Epithelial cell of esophagus (primary cell): ENCODE measurements at places on chromosomes 5 and 9.

- DNase-seq = no peak
Observed at GRCh38 chr9:69215774-69216485, 41.9 kb downstream of the TJP2 start.

DNA sequence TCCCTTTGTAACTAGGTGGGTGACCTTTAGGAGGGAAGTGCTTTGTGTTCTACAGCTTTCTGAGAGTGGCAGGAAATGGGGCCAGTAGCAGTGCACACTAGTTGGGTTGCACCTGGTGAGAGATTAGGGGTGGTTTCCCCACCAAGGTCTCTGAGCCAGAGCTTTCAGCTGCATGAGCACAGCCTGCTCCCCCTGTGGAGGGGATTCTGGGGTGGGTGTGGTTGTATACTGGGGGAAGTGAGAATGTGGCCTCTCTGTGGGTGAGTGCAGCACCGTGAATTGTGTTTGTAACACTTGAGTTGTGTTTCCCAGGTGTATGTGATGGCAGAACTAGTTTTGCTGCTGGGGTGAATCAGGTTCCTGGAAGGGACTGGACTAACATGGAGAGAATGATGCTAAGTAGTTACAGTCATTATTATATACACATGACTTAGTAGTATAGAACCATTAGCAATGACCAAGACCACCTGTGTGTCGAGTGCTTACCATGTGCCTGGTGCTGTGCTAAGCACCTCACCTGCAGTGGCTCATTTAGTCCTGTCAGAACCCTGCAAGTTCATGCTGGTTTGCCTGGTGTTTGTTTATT lies 11.8 kb upstream of the CXXC5 start:
- peak; percentile 66 for DNase-seq

- no peak for DNase-seq
Observed at GRCh38 chr9:136865041-136865767, 904 bp downstream of the EDF1 start.

- DNase-seq = peak; percentile 25
Observed at GRCh38 chr9:89171693-89172092, 6.9 kb downstream of the SHC3 start.

DNA sequence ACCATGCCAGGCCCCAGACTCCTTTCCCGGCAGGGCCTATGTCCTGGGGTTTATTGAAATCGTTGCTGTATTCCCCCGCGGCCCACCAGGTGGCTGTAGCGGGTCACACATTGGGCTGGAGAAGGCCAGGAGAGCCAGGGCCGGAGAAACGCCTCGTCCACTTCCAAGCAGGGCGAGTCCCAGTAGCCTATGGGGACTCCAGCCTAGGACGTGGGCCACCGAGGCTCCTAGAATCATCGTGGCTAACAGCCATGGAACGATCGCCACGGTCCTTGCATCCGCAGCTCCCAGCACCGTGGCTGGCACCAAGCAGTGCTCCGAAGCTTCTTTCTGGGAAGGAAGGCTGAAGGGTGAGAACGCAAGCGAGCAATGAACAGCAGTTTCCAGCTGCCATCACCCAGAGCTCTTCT lies 87.7 kb downstream of the ENTREP1 start:
- DNase-seq = peak; percentile 35

GRCh38 chr9:26807161-26807560 lies 85.4 kb downstream of the CAAP1 start:
- DNase-seq = no peak

DNA sequence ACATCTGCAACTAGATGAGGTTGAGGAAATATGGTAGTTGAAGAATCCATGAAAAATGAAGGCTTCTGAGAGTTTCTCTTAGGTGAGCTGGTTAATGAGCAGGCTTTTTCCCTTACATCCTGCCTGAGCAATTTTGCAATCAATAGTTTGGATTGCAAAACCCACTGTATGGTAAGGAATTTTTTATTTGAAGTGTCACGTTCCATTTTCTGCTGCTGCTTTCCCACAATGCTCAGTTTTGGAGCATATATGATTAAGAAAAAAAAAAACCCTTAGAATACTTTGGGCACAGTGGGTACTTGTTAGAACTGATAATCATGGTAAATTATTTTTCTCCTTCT lies 144.2 kb downstream of the PCSK1 start:
- DNase-seq = peak; percentile 85

DNA sequence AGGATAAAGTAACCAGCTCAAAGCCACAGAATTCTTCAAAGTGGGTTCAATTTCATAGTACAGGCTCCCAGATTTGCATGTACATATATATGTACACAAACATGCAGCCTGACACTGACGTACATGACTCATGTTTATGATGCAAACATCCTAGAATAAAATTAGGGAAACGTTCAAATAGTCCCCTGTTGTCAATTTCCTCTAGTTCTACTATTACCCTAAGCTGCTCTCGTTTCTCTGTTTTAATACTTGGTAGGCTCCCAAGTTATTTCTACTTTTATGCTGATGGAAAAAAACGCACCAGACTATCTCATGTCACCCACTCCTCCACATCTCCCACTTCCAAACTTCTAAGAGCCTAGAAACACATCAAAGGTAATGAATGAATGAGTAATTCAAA lies 229.7 kb downstream of the EPB41L4A start:
- no peak for DNase-seq

DNA sequence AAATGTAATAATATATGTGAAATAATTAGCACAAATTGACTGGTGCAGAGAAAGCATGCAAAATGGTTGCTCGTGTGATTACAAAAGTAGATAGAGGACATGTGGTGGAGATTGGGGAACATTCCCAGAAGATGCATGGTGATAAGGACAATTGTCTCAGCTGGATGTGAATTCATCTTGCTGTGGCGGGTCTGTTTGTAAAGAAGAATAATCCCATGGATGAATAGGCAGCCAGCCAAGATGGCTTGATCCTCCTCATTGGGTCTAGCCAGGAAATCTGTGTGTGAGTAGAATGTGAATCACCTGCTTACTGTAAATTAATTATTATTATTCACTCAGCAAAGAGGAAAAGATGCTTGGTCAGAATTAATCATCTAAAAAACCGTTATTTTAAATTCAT lies 12.6 kb upstream of the DPYSL3 start:
- peak; percentile 83 for DNase-seq

DNA sequence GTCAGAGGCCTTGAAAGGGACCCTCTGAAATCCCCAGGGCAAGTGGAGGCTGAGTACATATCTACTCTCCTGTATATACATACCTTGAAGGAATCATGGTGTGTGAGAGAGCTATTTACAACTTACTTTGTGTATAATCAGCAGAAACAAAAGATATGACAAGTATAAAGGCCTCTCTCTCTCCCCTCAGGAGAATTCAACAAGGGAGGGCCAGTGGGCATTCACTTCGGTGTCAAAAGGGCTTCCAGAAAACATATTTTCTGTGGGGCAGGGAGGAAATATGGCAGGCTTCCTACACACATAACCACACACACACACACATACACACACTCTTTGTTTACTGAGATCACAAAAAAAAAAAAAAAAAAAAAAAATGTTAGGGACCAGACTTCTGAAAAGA lies 181.7 kb downstream of the BNC2 start:
- DNase-seq = no peak

DNA sequence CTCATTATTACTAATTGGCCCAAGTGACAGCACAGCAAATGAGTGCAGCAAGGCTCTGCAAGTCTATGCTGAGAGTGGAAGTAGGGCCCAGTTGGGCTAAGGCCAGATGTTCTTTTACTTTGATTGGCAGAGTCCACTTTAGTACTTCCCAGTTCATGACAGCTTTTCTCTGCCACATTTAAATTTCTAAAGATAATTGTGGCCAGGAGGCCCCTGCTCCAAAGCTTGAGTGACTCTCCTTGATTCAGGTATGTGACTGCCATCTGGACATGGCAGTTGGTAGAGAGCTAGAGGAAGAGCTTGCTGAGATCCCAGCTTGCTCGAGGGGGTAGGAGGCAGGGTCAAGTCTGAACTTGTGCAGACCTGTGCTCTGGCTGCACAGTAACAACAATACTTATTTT lies 154.1 kb downstream of the CARTPT start:
- peak; percentile 86 for DNase-seq

GRCh38 chr9:131590907-131591844 lies 45.9 kb downstream of the PRRT1B start:
- DNase-seq = peak; percentile 78

DNA sequence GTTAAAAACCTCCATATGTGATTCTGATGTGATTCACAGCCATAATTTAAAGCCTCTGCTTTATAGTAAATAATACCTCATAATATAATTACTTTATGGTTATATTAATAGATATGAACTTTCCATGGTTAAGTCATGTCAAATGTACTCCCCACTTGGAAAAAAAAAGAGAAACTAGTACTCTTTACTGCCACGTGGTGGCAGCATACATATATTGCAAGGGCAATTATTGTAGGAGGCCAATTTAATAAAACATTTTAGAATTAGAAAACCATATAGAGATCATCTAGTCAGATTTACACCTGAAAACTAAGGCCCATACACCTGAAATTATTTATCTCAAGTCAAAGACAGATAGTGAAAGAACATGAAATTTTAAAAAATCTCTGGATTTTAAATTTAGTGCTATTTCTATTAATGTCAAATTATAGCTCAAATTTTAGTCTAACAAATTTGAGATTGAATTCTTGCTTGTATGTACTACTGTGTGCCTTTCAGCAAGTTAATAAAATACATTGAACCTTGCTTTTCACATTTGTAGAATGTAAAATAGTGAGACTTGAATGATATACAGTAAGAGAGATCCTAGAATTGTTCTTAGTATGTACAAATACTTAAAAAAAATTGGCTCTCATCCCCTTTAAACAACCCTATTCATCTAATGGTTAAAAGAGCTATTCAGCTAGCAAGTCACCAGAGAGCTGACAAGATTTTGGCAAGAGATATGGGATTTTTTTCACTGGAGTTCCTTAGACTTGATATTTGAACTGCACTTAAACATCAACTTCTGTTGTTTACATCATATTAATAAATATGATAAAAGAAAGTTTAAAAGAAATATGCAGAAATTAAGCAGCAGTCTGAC lies 603.8 kb downstream of the TLE4 start:
- DNase-seq = peak; percentile 55

DNA sequence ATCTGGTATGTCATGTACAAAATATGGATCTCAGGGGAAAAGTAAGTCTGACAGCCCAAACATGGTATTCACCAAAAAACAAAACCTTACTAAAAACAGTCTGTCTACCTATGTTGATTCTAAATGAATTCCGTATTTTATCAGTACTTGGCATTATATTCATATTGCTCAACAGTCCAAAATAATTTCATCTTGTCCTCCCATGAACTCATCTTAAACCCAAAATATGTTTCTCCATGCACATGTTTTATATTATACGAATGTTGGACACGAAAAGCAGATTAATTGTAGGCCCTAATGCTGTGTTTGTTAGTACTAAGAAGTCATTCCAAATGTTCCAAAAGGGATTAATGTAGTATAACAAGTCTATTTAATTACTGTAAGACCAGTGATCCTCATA lies 20.1 kb downstream of the NFIB start:
- DNase-seq = no peak

DNA sequence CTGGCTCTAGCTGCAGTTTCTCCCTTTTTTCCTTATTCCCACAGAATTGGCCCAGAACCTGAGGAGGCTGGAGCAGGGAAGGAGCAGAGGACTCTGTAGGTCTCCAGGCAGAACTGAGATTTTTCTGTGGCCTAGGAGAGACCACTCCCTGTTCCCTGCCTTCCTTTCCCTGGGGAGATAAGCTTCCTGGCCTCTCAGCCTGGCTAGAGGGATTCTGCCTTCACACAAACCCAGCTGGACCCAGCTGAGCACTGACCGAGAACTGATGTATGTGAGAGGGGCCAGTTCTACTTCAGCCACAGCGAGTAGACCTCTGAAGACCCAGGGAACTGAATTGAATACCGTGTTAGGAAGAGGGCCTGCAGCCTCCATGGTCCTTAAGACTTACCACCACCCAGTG lies 48.0 kb downstream of the RUSC2 start:
- no peak for DNase-seq

DNA sequence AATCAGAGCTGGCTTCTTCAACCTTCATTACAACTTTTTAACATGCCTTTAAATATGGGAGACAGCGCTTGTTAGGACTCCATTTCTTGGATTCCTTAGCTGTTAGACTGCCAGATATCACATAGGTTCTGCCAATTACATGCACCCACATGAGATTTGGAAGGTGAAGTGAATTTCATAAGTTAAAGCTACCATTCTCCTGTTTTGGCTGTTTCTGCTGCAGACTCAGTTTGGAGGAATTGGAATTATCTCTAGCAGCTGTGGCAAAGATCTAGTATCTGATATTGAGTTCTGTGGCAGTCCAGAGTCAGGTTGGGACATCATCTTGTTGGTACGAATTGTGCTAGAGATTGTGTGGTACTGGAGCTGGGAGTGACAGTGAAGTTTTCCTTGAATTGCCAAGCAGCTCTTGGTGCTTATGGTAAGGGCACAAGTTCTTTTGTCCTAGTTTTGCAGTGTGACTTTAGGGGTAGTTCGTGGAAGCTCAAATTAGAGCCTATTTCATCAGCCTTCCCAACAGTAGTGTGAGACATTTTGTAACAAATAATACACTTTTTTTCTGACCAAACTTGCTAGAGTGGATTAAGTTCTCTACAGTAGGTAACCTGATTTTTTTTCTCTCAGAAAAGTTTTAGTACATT lies 9.1 kb upstream of the PJA2 start:
- no peak for DNase-seq

GRCh38 chr9:116849721-116850120 lies 162.6 kb downstream of the TRIM32 start:
- no peak for DNase-seq

DNA sequence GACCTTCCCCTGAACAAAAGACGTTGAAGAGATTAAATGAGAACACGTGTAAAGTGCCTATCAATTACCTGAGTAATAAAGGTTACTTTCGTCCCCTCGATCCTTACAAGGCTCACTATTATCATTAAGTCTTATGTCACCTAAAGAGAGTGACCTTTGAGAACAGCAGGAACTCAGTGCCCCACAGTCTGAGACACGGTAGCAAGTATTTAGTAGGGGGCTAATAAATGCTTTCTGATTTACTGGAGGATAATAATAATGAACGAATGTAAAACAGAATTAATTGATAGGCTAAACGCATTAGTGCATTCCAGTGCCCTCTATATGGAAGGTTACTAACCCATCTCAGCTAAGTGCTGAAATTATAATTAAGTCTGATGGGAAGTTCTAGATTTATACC lies 199.9 kb downstream of the FBXL17 start:
- DNase-seq = no peak

DNA sequence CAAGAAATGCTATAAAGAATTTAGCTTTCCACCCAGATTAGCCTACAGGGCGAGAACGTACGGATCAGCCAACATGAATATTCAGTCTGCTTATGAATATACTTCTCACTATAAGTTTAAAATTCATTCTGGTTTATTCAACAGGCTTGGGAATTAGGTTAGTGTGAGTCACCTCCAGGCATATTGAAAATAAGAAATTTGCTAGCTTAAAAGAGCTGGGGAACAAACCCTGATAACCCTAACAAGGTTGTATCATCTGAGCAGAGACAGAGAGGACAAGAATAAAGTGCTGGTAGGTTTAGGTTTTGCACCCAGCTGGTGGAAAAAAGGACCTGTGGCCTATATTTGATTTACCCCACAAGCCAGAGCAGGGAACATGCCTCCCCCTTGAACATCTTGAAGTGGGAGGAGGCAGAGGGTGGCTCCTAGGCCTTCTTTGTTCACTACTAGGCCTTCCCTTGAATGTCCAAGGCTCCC lies 12.3 kb downstream of the FNBP1 start:
- DNase-seq = no peak
